ENCODE measurements at places on chromosomes 4 and X. TPM values are rescaled to one million over a fixed set of nuclear protein-coding genes. Genes with fewer than 3 reads are reported as not detected.

BLOC1S4 gene
- 22.5 TPM for total RNA-seq

HMX1 gene
- 1.7 TPM for total RNA-seq

XKRX gene
- total RNA-seq = not detected

EGF gene
- not detected for total RNA-seq

CLDN22 gene
- not detected for total RNA-seq

NAP1L3 gene
- total RNA-seq = 16.9 TPM

MAGEC2 gene
- total RNA-seq = not detected

AFF2 gene
- total RNA-seq = 12.2 TPM

SH3RF1 gene
- total RNA-seq = 35.2 TPM

SPANXN3 gene
- not detected for total RNA-seq

SH2D1A gene
- total RNA-seq = not detected

UBQLN2 gene
- 49.8 TPM for total RNA-seq

SPANXB1 gene
- not detected for total RNA-seq

SHROOM2 gene
- 3.1 TPM for total RNA-seq

PRR32 gene
- not detected for total RNA-seq

SLC6A14 gene
- not detected for total RNA-seq

IL2 gene
- not detected for total RNA-seq

SULT1E1 gene
- not detected for total RNA-seq

SYTL4 gene
- 0.25 TPM for total RNA-seq

MGAT4D gene
- not detected for total RNA-seq

PABPC1L2A gene
- 1.5 TPM for total RNA-seq

TECRL gene
- not detected for total RNA-seq

PLAC8 gene
- total RNA-seq = 1.0 TPM

PDE5A gene
- total RNA-seq = 3.2 TPM

GAB3 gene
- total RNA-seq = 9.6 TPM

PARM1 gene
- total RNA-seq = 94.3 TPM

PRRG1 gene
- total RNA-seq = 4.4 TPM

NUDT10 gene
- 19.3 TPM for total RNA-seq

CCSER1 gene
- 15.7 TPM for total RNA-seq

GPRASP2 gene
- total RNA-seq = 24.6 TPM

TLR10 gene
- not detected for total RNA-seq

ARMCX5 gene
- total RNA-seq = 16.2 TPM

FAM149A gene
- 6.8 TPM for total RNA-seq

All from glutamatergic neuron (in vitro differentiated cells).